ENCODE measurements at places on chromosomes 16 and 17.
A peak's percentile ranks its signal among the peaks of the same experiment; 100 is the strongest.

GRCh38 chr16:84633622-84634021 lies 14.7 kb upstream of the KLHL36 start:
- no peak for DNase-seq

DNA sequence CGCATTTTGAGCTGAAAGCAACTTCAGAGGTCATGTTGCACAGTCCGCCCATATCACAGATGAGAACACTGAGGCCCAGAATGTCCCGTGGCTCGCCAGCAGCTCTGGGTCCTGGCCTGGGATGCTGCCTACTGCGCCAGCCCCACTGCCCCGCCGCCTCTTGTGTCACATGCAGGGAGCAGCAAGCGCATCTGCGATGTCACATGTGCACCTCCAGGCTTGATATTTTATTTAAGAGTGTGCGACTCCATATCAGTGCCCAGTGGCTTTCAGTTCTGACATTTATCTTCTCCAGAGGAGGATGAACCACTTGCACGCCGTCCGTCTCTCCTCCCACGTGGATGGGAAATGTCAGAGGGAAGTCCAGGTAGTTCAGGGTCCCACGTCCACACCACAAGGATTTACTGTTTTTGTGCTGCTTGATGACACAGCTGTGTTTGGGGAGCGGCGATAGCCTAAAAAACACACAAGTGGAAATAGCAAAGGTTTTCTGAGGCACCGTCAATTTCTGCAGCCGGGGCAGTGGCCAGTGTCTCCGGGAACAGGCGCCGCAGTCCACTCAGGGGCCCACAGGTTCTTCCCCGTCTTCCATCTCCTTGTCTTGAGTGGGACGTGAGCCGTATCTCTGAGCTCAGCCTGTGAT lies 7.0 kb upstream of the RBFOX3 start:
- no peak for DNase-seq

GRCh38 chr17:38693700-38694329 lies 11.3 kb upstream of the MLLT6 start:
- peak; percentile 36 for DNase-seq

DNA sequence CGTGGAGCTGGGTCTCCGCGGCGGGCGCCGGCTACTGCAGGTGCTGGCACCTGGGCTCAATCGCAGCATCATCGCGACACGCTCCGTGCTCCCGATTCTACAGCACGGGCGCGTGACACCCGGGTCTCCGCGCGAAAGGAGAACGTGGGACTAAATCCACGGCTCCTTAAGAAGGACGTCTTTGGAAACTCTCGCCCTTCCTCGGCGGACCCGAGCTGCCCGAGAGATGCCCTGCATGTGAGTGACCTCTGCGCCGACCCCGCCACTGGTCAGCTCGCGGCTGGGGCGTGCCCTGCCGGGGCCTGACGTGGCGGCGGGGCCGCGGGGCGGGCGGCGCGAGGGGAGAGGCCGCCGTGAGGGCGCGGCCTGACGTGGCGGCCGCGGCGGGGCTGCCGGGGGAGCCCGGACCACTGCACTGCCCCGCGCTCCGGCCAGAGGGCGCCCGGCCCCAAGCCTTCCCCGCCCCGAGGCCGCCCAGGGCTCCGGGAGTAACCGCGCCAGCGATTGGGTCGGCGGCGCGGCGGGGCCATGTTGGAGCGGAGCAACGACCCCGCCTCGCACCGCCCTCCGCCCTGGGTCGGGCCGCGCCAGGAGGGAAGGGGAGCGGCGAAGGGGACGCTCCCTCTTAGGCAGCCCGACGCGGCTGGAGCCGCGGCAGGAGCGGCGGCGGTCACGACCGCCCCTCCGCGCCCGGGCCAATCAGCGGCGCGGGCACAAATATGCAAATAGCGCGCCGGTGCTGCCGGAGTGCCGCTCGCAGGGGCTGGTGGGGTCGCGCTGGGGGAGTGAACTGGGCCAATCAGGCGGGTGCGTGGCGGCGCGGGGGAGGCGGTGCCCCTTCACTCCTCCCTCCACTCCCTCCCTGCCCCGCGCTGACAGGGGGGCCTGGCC lies 75.6 kb downstream of the CHD9 start:
- DNase-seq, result peak; percentile 94

DNA sequence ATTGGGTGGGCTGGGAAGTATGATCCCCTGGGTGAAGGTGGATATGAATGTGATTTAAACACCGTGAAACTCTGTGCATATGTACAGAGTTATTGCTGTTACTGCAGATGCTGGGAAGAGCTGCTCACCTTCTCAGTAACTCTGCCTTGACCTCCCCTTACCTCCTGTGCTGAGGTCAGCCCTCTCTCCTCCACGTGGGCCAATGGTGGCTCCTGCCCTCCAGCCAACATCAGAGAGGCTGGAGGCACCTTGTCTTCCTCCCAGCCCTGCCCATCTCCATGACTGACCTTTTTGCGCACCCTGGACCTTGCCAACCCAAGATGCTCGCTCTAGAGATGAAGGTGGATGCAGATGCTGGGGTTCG lies 387 bp upstream of the ASB16 start:
- DNase-seq, result no peak

DNA sequence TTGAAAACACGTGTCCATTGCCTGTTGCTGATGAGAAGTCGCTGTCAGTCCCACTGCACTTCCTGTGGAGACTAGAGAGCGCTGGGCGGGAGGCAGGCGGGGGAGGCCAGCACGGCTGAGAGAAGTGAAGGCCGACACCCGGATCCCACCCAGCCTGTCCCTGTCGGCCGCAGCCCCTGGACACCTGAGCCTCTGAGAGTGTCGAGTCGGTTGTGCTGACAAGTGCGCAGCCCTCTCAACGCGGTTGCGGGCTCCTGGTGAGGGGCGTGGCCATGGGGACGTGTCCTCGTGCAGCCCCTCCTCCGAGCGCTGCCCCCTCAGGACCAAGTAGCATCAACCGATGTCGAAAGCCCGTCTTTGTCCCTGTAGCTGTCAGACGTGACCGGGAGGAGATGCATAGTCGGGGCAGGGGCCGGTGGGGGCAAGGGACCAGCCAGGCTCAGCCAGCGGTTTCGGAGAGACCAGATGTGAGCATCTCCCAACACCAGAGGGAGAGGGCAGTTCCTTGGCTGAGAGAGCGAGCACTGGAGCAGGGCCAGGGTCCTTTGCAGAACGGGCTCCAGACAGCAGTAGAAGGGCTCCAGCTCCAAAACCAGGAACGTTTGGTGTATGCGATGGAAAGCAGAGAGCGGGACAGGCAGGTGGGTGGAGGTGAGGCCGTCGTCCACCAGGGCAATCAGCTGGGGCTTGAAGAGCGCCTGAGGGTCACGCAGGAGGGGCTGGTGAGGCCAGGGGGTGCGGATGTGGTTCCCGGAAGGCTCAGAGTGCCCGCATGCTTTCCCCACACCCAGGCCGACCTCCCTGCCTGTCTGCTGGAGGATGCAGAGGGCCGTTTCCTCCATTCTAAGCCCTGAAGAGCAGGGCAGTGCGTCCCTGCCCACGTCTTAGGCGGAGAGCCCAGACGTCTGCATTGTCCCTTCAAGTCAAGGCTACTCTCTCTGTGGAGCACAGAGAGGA lies 43.3 kb upstream of the CHMP6 start:
- DNase-seq, result no peak

- DNase-seq, result no peak
Measured at GRCh38 chr16:69438465-69438864, 14.0 kb downstream of the CYB5B start.

GRCh38 chr16:85220125-85220839 lies 108.0 kb upstream of the CIBAR2 start:
- DNase-seq, result no peak

DNA sequence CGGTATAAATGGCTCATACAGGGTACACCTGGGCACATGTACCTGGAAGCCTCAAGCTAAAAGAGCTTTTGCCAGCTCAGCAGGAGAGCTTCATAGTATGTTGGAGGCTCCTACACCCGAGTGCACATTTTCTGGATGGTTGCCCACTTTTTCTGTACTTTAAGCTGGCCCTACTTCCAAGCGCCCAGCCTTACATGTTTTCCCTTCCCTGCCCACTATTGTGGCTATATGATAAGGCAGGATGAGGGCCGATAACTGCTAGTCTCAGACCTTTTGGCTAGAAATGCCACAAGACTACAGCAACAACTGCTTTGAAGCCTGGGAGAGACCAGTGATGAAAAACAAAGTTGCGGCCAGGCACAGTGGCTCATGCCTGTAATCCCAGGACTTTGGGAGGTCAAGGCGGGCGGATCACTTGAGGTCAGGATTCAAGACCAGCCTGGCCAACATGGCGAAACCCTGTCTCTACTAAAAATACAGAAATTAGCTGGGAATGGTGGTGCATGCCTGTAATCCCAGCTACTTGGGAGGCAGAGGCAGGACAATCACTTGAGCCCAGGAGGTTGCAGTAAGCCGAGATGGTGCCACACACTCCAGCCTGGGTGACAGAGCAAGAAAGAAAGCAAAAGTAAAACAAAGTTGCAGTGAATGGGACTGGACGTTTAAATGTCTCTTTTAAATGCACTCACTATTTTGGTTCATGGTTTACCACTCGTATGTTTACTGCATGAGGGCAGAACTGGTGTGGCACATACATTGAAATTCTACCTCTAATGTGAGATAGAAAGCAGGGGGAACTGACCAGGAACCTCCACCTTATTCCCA lies 14.2 kb upstream of the MARCHF10 start:
- no peak for DNase-seq

DNA sequence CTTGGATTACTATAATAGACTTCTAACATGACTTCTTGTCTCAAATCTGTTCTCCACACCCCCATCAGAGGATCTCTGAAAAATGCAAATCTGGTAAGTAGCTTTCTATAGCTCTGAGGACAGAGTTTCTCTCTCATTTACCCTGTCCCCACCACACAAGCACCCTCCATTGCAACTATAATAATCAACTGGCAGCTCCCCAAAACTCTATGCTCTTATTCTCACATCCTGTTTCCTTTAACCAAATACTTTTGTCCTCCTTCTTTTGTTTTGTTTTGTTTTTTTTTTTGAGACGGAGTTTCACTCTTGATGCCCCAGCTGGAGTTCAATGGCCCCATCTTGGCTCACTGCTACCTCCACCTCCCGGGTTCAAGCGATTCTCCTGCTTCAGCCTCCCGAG lies 73.4 kb downstream of the HELZ start:
- no peak for DNase-seq

DNA sequence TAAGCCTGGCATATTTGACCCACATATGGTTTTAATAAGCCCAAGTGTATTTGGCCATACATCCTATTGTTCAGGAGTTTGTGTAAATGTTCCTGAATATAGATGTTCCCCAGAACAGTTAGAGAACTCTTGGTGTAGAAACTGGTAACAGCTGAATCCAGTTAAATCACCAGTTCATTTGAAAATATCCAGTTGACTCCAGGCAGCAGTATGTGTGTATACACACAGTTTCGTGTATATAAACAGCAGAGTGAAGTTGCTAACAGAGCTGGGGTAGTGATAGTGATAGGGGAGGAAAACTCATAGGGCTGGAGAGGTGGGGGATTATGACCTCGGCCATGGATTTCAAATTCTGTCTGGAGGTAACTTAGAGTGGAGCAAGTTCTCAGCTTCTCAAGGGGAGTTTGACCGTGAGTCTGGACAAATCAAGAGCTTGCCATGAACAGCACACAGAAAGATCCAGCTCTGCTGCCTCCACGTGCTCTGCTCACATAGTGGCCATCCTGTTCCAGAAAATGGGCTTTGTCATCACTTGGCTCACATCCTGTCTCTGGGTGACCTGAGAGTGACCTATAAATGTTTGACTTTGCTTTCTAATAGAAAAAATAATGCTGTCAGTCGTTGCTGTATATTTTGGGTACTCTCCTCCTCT lies 30.6 kb upstream of the MMD start:
- DNase-seq, result no peak

DNA sequence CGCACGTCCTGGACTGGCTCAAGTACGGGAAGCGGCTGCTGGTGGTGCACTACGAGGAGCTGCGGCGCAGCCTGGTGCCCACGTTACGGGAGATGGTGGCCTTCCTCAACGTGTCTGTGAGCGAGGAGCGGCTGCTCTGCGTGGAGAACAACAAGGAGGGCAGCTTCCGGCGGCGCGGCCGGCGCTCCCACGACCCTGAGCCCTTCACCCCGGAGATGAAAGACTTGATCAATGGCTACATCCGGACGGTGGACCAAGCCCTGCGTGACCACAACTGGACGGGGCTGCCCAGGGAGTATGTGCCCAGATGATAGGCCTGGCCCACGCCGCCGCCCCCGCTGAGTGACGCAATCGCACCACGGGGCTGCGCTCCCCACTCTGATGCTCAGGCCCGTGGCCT lies 50.2 kb downstream of the WSCD1 start:
- DNase-seq, result no peak

DNA sequence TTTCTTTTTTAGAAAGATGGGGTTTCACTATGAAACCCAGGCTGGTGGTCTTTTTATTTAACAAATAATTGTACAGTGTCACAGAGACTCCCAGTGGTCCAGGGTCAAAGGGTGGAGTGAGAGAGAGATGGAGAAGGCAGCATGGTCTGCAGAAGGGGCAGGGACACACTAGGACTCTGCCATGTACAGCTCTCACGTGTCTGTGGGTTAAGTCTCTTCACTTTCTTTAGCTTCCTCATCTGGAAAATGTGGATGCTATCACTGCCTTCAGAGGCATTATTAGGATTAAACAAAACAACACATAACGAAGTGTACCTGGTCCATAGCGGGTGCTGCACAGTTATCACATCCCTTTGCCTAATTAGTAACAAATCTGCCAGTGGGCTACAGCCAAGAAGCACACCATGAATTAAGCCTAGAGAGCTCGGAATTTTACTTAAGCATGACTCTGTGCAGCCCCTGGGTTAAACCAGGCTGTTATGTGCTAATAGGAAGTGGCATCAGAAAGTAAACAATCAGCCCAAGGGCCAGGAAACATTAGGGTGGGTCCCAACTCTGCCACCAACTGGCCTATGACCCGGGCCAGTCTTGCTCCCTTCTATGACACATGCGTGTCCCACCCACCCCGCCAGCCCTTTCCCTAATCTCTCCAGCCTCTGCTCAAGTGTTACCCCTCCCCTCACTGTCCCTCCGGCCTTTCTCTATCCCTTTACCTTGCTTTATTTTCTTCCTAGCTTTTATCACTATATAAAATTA lies 13.9 kb downstream of the TOP3A start:
- no peak for DNase-seq

DNA sequence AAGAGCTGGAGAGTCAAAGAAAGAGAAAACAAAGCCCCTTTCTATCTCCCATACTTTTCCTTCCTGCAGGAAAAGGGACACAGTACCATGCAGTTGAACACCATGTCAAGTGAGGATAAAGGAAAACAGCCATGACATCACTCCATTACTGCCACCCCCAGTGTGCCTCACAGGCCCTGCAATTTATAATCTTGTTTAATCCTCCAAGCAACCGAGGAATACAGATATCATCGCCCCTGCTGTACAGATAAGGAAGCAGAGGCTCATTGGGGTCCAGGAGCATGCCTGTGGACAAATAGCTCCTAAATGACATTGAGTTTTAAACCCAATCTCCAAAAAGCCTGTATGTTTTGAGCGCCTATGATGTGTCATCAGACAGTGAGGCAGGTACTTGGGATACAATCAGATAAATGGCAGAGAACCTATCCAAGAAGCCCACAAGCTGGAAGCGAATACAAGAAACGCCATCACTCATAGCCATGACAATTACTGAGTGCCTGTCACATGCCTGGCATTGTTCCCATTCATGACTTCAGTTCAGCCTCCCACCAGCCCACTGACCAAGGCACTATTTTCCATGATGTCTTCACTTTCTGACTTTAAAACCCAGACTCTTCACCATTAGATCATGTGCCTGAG lies 45.5 kb downstream of the CPPED1 start:
- DNase-seq, result no peak

All from hypothalamus (tissue), 51 donors.